ENCODE measurements at places on chromosomes 2 and 18.
A peak's percentile ranks its signal among the peaks of the same experiment; 100 is the strongest.

- DNase-seq = no peak
Measured at GRCh38 chr2:36597003-36597531, 901 bp downstream of the FEZ2 start.

GRCh38 chr2:173948198-173948597 lies 17.0 kb downstream of the SP3 start:
- peak; percentile 45 for DNase-seq

DNA sequence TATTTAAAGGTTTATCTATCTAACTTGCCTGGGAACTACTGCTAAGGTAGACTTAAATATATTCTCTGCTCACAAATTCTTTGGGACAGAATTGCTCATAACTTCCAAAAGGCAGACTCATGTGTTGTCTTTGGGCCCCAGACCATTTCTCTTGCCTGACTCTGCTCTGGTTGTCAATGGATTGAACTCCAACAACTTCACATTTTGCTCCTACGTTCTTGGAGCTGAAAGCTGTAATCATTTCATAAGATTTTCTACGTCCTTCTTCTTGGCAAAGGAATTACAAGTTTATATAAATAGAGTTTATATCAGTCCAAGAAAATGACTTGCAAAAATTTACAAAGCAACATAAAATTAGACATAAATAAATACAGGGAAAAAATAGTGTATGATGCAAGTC lies 32.9 kb upstream of the PPM1B start:
- peak; percentile 59 for DNase-seq

DNA sequence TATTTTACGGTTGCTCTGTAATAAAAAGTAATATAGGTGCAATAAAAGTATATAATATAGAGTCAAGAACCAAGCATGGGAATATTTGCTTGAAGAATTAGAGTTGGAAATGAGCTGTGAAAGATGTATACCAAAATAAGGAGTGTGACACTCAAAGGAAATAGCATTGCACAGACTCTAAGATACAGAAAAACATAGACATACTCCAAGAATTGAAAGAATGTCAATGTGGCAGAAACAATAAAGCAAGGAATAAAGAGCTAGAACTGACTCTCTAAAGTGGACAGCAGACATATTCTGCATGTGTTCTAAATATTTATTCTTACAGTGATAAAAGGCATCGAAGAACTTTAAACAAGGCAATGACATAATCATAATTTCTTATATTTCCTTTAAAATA lies 561.1 kb upstream of the SETBP1 start:
- no peak for DNase-seq

- DNase-seq = no peak
Measured at GRCh38 chr2:13067508-13067907, 350.8 kb downstream of the TRIB2 start.

DNA sequence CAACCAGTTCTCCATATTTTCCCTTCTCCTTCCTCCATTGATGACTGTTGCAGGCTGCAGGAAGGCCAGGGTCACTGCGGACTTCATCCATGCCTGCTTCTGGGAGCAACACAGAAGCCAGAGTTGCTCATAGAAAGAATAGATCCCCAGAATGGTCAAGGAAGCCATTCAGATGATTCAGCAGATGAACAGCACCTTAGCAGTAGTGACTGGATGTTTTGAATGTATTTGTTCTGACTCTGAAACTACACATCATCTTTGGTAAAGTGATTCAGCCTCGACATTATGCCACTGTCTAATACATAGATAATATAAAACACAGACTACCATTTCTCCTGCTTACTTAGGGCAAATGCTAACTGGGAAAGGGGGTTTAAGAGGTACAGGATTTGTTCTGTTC lies 411.6 kb downstream of the RND3 start:
- DNase-seq = no peak
